ENCODE measurements at places on chromosomes 5 and 9.
A peak's percentile ranks its signal among the peaks of the same experiment; 100 is the strongest.

DNA sequence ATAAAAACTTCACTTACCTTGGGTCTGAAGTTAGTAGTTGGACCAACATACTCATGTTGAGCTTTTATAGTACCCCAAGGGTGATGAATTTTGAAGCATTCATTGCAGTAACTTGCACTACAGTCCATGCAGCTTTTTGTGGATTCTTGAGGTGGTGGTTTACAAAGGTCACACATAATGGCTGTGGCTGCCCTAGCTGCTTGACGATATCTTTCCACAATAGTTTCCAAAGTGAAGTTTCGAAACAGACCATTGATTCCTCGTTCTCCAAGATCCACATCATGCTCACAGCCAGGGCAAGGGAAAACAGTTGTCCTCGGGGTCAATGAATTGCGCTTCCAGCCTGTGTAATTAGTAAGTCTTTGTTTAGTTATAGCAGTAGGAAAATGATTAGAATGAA lies 22.7 kb downstream of the TRIM36 start:
- no peak for DNase-seq

GRCh38 chr5:119318256-119318894 lies 37.4 kb upstream of the TNFAIP8 start:
- no peak for DNase-seq

DNA sequence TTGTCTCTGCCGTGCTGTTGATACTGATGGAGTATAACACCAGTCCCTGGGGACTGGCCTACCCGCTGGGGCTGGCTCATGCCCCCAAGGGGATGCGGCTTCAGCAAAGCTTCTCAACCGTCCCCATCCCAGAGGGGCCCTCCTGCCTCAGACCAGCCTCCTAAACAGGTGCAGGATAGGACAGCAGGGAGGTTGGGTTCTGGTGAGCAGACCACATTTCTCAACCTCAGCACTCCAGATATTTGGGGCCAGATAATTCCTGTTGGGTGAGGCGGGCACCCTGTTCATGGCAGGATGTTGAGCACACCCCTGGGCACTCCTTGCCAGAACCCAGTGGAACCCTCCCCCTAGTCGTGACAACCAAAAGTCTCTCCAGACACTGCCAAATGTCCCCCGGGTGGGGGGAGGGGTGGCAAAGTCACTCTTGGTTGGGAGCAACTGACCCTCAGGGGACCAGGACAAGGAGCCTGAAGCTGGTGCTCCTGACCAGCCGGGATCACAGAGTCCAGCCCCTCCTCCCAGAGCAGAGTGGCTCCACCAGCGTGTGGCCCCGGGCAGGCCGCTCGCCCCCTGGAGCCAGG lies 107.8 kb downstream of the ZNF354C start:
- DNase-seq, result no peak

DNA sequence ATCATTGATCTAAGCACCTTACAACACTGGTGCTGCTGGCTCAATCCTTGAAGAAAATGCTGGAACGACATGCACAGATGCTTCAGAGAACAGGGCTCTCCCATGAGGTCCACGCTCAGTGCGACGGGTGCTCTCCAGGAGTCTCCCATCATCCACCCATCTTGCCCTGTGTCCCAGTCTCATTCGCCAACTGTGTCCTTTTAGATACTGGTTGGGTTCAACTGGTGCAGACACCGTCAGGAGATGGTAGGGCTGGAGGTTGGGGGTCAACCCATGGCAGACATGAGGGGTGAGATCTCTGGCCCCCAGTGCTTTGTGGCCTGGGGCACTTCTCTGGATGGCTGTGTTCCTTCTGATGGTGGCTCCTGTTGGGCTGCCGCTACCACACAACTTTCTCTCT lies 1.6 kb upstream of the OBP2B start:
- DNase-seq, result no peak

- no peak for DNase-seq
Observed at GRCh38 chr5:36939969-36940858, 63.6 kb downstream of the NIPBL start.

GRCh38 chr9:93674580-93675335 lies 98.4 kb downstream of the PHF2 start:
- no peak for DNase-seq

DNA sequence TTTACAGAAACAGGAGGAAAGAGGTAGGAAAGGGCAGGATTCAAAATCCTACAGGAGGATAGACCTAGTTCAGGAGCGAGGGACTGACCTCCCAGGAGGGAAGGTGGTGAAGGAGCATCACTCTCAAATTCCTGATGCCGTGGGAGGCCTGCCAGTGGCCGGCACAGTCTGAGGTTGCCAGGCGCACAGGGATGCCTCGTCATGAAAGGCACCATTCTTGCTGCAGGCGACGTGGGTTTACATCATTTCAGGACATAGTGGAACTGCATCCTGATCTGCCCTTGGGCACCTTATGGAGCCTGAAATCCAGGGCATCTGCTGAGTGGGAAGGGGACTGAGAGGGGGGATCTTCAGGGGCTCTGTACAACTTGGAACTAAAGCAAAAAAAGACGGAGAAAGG lies 163.2 kb upstream of the S1PR3 start:
- no peak for DNase-seq

GRCh38 chr5:170080217-170080616 lies 25.5 kb upstream of the FOXI1 start:
- no peak for DNase-seq

GRCh38 chr5:177519463-177520235 lies 2.9 kb upstream of the DDX41 start:
- DNase-seq, result no peak

DNA sequence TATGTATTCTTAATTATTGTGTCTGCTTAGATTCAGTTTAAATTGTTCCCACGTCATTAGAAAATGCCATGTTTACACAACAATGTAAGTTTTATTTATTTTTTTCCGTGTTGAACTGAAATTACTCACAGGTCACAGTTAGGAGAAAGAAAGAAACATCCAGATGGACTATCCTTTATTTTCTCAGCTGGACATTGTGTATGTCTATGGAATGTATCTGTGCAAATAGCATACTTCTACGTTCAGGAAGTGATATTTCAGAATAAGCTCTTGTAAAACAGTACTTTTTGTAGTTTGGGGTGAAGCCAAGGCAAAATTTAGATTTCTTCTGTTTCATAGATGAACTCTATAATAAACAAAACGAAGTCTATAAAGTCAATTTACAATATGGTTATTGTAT lies 249.0 kb upstream of the ZNF608 start:
- DNase-seq, result peak; percentile 18

DNA sequence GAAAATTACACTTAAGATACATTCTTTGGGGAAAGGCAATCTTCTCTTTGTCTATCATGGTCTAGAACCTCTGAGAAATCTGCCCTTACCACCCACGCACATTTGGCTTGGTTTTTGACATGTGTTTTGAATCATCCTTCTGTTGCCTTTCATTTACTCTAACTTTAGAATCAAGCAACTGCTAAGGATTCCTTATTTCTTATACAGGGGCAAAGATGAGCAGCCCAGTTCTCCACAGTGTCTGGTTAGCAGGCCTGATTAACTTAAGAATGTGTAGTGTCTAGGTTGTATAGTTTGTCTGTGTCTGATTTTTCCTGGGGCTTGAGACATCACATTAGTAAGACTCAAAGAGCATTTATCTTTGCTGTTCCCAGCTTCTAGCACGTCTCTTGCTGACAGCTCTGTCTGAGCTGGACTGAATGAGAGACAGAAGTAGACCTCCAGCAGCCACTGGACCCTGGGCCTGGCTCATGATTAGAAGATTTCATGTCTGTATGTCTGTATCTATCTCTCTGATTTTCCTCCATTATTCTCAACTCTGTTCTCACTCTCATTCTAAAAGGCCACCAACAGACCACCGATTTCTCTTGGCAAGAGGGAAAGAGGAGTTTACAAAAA lies 31.8 kb upstream of the PCA3 start:
- no peak for DNase-seq

DNA sequence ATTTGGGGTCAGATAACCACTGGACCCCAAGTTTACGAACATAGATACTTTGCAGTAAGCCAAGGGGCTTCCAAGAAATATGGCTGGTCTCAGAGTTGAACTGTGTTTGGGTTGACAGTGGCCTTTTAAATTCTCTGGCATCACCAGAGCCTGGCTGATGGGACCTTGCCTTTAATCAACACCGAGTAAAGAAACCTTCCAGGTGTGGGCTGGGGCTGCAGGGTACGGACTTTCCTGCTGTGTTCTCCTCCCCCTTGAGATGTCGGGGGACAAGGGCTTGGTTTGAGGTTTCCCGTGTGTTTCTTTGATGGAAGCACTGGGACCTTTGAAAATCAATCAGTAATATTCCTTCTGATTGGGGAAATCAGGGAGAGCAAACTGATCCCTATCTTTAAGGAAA lies 140.1 kb downstream of the MTX3 start:
- no peak for DNase-seq

- DNase-seq, result no peak
Observed at GRCh38 chr5:55021410-55021809, 2.6 kb upstream of the GZMK start.

DNA sequence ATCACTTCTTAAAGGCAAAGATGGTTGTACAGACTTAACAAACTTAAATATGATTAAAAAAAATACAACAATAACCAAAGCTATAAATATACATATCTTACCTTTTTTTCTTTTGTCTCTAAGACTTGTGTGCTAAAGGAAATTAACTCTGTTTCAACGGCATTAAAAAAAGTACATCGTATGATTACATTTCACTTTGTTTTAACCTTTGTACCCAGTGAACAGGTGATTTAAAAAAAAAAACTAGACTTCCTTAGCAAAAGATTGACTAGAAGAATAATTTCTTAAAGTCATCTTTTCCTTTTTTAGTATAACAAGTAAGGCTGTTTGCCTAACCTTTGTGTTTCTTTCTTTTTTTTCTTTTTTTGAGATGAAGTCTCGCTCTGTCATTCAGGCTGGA lies at the start of gene LRRC19:
LRRC19 (minus strand) TSS at position 182 of the 400 bp plus-strand sequence. CDS start 5,978 bp downstream, outside the sequence.
- no peak for DNase-seq

GRCh38 chr9:6910032-6910431 lies 152.3 kb downstream of the KDM4C start:
- no peak for DNase-seq

DNA sequence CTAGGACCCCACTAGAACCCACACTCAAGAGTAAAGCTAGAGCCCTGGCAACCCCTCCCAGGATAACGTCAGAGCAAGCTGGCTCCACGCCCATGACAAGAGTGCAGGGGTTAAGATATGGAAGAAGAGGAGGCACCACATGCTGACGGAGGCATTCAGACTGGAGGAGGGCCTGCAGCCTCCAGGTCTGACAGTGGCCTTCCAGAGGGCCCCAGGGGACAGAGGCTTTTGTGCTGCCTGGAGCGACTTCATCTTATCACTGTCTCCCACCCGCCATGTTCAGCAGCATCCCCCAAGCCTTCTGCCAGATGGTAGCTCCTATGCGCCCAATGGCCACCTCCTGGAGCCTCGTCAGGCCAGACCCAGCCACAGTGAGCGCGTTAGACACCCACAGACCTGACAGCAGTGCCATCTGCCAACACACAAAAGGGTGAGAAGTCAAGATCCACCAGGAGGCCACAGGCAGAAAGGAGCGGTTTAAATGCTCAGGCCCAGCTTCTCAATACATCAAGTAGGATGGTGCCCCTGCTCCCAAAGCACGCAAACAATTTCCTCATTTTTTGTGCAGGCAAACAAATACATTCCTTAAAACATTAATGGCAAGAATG lies 65.8 kb downstream of the C5orf15 start:
- no peak for DNase-seq

GRCh38 chr9:23372703-23373102 lies 453.3 kb downstream of the ELAVL2 start:
- DNase-seq, result no peak

- no peak for DNase-seq
Observed at GRCh38 chr9:22050924-22051323, 41.8 kb upstream of the CDKN2B start.

GRCh38 chr9:73617586-73617985 lies 465.9 kb downstream of the ANXA1 start:
- DNase-seq, result no peak

DNA sequence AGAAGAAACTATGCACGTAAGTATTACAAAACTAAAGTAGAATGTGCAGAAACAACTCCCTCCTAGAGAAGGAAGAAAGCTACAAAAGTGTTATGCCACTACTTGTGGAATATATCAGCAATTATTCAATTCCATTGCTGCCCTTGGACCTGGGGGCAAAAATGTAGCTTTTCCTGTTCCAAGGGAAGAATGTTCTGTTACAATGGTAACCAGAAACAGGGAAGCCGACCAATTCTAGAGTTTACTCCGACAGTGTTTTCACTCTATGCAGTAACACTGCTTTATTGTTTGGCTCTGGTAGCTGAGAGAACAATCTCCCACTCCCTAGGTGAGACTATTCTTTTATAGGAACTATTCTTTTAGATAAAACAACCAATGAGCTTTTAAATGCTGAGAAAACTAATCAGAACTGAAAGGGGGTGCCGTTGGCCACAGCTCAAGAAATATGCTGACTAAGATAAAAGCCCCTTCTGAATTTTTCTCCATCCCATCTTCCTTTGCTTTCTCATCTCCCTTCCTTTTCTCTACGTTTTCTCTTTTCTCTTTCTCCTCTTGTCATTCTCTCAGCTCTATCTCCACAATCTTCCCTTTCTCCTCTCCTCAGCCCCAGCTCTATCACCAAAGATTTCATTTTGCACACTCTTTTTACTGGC lies 54.1 kb downstream of the SLC1A3 start:
- no peak for DNase-seq

GRCh38 chr5:174733091-174733690 lies 8.8 kb downstream of the MSX2 start:
- DNase-seq, result no peak

DNA sequence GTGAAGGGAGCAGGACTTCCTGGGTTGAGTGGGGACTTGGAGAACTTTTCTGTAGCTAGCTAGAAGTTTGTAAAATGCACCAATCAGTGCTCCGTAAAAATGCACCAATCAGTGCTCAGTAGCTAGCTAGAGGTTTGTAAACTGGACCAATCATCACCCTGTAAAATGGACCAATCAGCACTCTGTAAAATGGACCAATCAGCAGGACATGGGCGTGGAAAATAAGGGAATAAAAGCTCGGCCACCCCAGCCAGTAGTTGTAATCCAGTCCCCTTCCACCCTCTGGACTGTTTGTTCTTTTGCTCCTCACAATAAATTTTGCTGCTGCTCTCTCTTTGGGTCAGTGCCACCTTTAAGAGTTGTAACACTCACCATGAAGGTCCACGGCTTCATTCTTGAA lies 29.5 kb downstream of the SPATA31C2 start:
- DNase-seq, result no peak

DNA sequence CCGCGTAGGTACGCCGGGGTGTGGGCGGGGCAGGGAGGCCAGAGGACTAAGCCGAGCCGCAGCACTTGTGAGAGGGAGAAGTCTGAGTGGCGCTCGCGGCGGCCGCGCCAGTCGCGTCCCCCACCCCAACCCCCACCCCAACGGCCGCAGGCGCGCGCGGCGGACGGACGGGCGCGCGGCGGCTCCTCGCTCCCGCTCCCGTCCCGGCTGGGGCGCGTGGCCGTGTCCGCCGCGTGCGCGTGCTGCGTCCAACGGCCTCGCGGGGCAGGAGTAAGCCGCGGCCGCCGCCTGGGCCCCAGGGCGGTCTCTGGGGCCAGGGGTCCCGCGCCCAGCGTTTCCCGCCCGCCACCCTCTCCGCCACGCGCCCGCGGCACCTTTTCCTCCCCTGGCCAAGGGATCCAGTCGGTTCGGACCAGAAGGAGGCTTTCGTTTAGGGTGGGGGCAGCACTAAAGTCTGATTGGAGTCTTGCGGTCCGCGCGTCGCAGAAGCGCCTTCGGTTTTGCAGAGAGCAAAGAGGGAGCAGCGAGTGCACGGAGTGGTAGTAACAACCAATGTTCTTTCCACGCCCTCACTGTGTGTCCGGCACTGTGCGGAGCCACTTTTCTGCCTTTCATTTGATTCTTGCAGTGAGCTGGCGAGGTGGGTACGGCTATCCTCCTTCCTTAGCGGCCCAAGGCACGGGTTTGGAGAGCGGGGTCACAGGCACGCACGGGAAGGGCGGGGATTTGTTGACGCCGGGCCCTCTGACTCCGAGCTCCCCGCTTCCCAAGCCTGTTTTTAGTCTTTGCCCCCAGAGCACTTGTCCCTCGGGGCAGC lies 483 bp downstream of the G3BP1 start:
- peak; percentile 65 for DNase-seq

All from muscle of back (tissue), 13 donors.